HuH-7 (cell line): ENCODE measurements at places on chromosomes 1 and 21.

- no peak for DNase-seq
Observed at GRCh38 chr1:164064501-164064900, 494.5 kb upstream of the PBX1 start.

DNA sequence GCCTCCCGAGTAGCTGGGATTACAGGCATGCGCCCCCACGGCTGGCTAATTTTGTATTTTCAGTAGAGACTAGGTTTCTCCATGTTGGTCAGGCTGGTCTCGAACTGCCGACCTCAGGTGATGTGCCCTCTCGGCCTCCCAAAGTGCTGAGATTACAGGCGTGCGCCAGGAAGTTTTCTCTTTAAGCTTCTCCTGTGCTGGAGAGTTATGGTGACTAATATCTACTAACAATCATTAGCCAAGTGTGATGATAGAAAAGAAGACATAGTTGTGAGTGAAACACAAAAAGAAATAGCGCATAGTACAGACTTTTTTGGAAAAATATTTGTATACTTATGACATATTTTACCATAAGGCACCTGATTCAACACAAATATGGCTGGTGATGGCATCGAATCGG lies 56.5 kb downstream of the SETD4 start:
- no peak for DNase-seq

- no peak for DNase-seq
Observed at GRCh38 chr1:115229016-115229415, 109.0 kb downstream of the NGF start.

DNA sequence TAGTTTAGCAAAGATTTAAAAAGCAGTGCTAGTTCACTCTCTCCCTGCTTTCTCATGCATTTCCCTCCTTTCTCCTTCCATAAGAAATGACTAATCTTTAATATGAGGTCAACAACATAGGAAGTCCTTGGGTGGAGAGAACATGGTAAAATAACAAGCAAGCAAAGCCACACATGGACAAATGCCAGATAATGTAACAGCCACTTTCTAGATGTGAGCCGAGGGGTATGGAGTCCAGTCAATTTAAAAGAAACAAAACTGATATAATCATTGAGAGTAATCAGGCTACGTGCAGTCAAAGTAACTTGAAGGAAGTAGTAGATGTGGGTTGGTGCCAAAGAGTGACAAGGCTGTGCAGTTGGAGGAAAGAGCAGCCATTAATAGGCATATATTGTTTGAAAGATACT lies 69.6 kb downstream of the DUSP10 start:
- no peak for DNase-seq

- DNase-seq = no peak
Observed at GRCh38 chr1:185373813-185374529, 56.9 kb upstream of the IVNS1ABP start.

DNA sequence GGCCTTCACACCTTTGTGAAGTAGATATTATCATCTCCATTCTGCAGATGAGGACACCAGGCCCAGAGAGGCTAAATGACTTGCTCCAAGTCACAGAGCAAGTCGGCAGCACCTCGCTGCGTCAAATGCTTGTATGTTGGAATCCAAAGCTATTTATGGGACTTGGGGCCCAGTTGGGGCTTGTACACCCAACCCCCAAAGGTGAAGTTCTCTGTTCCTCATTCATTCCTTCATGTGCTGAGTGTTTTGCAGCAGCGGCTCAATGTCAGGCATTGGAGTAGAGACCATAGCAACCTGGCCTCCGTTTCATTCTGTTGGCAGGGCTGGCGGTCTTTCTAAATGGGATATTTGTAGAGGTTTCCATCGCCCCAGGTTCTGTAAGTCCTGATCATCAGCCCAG lies 113.4 kb upstream of the SLC25A33 start:
- DNase-seq = no peak
